ENCODE measurements at places on chromosomes 6 and 20. TPM values are rescaled to one million over a fixed set of nuclear protein-coding genes. Genes with fewer than 3 reads are reported as not detected.

OLIG3 gene
- total RNA-seq: 0.14 TPM

PCMTD2 gene
- 37.8 TPM for total RNA-seq

MYCT1 gene
- total RNA-seq: 0.61 TPM

TSHZ2 gene
- total RNA-seq: 0.72 TPM

DNA sequence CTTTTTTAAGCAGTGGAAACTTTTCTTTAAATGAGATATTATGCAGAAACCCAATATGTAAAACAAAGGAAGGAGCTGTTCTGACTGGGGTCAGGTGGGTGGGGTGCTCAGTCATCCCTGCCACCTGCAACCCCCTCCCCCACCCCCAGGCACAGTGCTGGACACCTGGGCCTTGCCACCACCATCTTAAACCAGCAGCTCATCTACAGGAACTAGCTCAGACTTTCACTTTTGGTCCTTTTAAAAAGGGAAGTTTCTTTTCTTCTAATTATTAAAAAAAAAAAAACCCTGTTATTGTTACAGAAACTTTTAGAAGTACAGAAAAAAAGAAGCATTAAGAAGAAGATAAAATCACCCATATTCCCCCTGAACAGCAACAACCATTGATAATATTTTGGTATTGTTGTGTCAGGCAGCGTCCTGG lies 37.1 kb downstream of the PPP1R16B start:
- no peak for DNase-seq

DNA sequence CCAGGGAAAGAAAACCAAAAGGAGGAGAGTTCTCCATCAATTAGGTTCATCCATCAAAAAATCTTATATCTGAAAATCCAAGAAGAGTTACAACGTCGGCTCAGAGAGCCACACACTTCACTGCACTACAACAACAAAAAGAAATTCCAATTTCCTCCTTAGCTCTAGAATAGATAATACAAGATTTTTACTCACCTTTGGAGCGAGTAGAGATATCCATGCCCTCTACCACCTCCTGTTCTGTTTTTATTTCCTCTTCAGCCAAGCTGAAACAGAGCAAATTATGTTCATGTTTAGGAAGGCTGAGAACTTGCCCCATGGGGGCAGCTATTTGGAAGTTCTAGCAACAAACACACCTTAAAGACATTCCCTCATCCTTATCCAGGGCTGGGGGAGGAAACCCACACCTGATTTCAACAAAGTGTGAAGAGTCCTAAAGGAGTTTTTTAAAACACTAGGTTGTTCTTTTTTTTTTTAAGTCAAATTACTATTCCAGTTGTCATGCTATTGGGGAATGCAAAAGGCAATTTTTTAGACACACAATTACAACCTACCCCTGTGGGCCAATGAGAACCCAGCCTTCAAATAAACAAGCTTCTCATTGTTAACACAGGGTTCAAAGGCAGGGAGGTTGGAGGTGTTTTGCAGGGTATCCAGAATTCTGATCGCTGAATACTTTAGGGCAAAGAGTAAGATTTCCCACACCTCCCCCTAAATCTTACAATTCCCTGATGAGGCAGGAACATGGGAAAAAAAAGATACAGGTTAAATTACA lies 8.7 kb downstream of the ZMYND8 start:
- no peak for DNase-seq

DNA sequence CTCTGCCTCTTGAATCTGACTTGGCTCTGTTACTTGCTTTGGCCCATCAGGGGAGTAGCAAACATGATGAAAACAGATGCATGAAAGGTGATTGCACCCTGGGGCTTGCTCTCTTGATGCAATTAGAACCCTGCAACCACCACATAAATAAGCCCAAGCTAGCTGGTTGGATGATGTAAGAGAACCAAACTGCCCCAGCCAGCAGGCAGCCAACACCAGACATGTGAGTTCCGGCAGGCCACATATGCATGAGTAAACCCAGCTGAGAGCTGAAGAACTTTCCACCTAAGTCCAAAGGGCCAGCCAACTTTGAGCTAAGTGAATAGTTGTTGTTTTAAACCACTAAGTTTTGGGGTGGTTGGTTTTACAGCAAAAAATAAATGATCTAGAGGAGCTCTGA lies 268.4 kb downstream of the FARS2 start:
- peak; percentile 25 for DNase-seq

DNA sequence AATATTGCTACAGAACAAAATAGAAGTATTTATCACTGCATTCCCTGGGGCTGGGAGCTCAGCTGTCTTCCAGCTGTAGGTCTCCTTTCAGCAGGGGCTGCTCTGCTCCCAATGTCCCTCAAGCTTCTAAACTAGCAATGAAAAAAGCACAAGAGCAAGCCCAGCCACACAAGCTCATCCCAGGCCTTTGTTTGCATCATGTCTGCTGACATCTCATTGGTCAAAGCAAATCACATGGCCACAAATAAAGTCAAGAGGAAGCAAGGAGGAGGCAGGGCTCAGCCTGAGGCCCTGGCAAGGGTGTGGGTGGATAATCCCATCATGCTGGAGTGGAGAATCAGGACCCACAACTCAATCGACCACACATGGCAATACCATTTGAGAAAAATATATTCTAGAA lies 2.2 kb upstream of the BFSP1 start:
- peak; percentile 43 for DNase-seq
